ENCODE measurements at places on chromosomes 16 and 17. TPM values are rescaled to one million over a fixed set of nuclear protein-coding genes. Genes with fewer than 3 reads are reported as not detected.

The ABCA3 gene
- 1.7 TPM for total RNA-seq

The OR1F1 gene
- not detected for total RNA-seq

The ERN1 gene
- 14.5 TPM for total RNA-seq

The MPO gene
- under 0.01 TPM for total RNA-seq

The CD300LB gene
- not detected for total RNA-seq

The SECTM1 gene
- 22.3 TPM for total RNA-seq

The STARD3 gene
- 49.3 TPM for total RNA-seq

The ACSM2A gene
- not detected for total RNA-seq

The GAST gene
- not detected for total RNA-seq

Data from smooth muscle cell of the coronary artery (primary cell).